ENCODE measurements at places on chromosomes 6 and 20.

DNA sequence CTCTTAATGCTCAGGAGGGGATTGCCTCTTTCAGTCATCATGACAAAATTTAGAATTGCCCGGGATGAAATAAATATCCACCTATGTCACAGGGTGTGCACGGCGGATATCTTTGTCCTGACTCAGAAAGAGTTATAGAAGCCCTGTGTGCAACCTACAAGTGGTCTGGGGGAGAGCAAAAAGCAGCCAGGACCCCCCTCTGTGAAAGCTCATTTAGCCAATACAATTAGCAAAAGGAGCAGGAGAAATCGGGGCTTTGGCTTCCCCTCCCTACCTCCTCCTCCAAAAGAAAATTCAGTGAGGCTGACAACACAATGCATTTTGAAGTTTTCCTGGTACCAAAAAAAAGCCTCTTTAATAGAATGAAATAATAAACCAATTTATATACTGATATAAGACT, 21.8 kb downstream of the FOXA2 start:
- no peak for DNase-seq

- DNase-seq, result no peak
These were observed 17.9 kb upstream of the MOCS1 start for GRCh38 chr6:39952167-39952566.

DNA sequence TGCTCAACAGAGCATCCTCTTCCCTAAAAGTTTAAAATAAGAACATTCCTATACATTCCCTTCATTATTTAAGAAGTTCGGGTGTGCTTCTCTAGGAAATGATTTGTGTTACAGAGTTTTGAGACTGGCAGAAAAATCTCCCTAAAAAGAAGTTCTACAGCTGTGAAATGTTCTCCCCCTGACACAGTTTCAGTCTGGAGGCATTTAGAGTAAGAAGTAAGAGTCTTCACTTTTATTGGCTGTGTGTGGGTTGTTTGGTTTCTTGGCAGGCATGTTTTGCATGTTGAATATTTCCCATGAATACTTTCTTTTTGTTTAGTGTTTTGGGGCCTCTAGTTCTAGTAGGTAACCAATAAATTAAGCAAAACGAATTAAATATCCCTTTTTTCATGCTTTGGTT, 195.9 kb downstream of the TENT5A start:
- DNase-seq, result no peak

- no peak for DNase-seq
These were observed 75.9 kb upstream of the EYA4 start for GRCh38 chr6:133165235-133165634.

GRCh38 chr6:157613011-157613522, 210.0 kb upstream of the SNX9 start:
- DNase-seq, result peak; percentile 92

DNA sequence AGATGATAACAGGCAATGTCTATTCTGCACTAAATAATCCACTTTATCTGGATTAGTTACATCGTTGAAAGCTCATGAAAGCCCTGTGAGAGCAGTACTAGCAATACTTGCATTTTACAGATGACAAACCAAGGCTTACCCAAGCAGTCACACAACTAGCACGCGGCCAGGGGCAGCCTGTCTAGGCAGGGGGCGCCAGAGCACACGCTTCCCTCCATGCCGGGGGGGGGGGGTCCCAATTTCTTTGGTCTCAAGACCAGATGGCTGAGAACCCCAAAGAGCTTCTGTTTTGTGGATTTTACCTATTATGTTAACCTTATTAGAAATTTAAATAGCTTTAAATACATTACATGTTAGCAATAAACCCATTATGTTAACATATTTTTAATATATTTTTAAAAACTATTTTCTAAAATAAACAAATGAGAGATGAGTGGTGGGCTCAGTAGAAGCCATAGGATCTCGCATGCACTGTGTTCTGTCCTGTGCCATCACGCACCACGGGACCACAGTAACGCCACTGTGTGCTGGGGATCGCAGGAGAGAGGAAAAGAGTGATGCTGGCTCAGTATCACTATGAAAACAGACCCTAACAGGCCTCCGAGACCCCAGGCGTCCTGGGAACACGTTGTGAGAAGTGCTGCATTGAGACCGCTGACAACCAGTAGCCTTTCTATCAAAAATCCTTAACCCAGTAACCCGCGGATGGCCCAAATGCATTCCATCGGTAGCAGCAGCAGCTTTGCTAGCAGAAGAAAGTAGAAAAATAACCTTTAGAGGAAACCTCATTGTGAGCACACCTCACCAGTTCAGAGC, 5.3 kb upstream of the PRR18 start:
- DNase-seq, result peak; percentile 55

- DNase-seq, result peak; percentile 80
These were observed 308.9 kb upstream of the JAG1 start for GRCh38 chr20:10982692-10983091.

- peak; percentile 97 for DNase-seq
These were observed 59.9 kb downstream of the KAT14 start for GRCh38 chr20:18197382-18198070.

- no peak for DNase-seq
These were observed 465.0 kb upstream of the HSF2 start for GRCh38 chr6:121934451-121934850.

GRCh38 chr20:36447101-36447500, 94.2 kb upstream of the MYL9 start:
- DNase-seq, result peak; percentile 88

DNA sequence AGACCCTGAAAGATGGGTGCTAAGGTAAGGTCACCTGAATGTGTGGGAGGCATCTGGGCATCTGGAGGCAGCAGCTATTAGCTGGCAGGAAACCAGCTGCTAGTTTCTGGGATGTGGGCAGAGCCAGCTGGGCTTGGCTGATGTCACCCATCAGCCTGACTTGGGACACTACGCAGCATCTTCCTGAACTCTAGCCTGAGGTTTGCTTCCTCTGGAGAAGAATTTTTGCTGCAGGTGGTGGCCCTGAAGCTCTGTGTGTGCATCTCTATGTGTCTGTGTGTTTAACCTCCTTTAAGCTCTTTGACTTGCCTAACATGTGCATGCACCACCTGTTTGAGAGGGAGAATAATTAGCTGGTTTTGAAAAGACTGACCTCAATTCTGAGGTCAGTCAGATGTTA, 465.1 kb upstream of the CHD6 start:
- DNase-seq, result no peak

GRCh38 chr6:90062051-90062450, 167.8 kb downstream of the GJA10 start:
- peak; percentile 41 for DNase-seq

- peak; percentile 24 for DNase-seq
These were observed 12.3 kb upstream of the CTNNBL1 start for GRCh38 chr20:37681384-37682112.

- DNase-seq, result peak; percentile 80
These were observed 11.0 kb downstream of the POU3F2 start for GRCh38 chr6:98845211-98846020.

GRCh38 chr6:32945108-32945760, 4.4 kb upstream of the HLA-DMB start:
- no peak for DNase-seq

DNA sequence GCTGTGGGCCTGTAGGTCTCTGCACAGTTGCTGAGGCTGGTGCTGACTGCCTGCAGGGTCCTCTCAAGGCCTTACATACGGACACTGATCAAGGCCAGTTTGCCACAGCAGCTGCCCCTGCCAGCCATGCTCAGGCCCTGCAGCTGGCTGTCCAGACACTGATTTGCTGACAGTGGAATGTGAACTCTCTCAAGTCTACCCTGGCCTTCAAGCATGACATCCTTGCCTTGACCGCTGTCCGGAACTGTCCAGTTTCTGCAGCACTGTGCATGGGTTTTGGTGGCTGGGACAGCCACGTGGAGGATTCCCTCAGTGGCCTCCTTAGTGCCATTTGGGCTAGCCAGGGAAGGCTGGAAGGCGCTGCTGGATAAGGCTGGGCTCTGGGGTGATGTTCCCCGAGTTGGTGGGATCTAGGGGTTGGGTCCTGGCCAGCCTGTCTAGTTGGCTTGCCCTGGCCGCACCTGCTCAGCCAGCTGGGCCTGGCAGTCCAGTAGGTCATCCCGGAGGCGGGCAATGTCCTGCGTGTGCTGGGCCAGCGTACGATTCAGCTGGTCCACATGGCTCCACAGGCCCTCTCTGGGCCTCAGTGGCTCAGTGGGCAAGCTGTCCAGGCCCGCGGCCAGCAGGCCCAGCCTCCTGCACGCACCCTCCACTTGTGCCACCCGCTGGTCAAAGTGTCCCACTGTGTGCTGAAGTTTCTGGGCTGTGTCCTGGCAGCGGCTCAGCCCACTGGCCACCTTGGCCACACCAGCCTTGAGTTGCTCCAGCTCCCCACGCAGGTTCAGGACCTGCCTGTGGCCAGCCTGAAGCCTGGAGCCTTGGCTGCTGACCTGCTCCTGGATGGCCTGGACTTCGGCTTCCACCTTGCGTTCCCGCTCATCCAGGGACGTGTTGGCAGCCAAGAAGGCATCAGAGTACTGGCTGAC, 5.5 kb downstream of the EMILIN3 start:
- DNase-seq, result no peak

GRCh38 chr20:1322511-1323245, 6.3 kb downstream of the SDCBP2 start:
- peak; percentile 94 for DNase-seq

DNA sequence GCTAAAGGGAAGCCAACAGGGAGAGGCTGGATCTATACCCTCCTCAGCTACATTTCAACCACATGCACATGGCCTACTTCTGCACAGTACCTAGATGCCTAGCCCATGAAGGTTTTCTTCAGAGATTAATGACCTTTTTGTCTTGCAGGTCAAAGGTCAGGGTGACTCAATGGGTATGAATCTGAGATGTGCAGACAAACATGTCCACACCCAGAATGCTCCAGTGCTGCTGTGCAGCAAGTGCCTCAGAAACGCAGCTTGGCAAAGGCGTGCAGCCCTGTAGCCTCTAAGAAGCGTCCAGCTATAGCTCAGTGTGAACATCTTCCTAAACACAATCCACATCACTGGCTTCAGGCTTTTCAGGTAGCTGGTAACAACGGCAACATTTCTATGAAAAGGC, 24.4 kb downstream of the MAP1LC3A start:
- DNase-seq, result peak; percentile 19

GRCh38 chr20:50286609-50287008, 96.0 kb downstream of the CEBPB start:
- DNase-seq, result peak; percentile 58

DNA sequence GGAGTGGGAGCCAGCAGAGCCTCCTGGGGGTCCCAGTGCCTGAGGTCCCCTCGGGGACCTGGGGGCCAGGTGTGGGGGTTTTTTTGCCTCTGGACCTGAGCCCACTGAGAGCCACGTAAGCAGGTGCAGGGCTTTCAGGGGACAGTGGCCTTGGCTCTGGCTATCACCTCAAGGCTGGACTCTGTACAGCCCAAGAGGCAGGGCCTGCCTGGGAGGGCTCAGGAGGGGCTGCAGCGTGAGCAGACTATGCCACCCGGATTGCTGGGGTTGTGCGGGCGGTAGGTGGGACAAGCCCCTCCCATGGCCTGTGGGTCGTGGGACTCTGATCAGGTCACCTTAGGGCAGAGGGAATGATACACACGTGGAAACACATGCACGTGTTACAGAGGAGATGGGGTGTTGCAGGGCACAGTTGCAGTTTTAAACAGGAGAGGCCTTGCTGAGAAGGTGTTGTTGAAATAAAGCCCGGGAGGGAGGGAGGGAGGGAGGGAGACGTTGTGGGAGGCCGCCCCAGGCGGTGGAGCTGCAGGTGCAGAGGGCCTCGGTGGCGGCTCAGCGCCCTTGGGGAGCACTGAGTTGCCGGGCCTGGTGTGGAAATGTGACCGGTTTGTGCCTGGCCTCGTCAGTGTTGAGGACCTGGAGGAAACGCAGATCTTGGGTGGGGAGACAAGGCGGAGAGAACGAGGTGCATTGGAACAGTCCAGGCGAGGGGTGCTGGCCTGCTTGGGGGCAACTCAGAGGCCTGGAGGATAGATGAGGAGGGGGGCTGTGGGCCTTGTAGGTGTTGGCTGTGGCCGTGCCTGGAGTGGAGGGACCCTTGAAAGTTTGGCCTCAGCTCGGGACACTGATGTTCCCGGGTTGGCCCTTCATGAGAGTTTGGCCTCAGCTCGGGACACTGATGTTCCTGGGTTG, 2.3 kb downstream of the TCEA2 start:
- no peak for DNase-seq

GRCh38 chr6:13872681-13873080, 52.1 kb upstream of the RNF182 start:
- no peak for DNase-seq

- DNase-seq, result no peak
These were observed 553.0 kb upstream of the MARCKS start for GRCh38 chr6:113304116-113304515.

DNA sequence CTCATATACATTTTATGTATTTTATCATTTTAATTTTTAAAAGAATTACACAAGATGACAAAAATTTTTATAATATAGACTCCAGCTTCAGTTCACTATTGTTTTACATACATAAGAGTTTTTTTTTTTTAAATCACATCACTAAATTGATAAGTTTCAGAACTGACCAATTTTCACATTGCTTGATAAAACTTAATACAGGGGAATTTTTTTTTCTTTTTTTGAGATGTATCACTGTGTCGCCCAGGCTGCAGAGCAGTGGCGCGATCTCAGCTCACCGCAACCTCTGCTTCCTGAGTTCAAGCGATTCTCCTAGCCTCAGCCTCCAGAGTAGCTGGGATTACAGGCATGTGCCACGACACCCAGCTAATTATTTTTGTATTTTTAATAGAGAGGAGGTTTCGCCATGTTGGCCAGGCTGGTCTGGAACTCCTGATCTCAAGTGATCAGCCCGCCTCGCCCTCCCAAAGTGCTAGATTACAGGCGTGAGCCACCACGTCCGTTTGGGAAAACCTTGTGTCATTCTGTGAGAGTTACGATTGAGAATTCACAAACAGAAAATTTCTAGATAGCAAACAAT, 36.6 kb upstream of the BTN3A2 start:
- peak; percentile 51 for DNase-seq

Measured in epithelial cell of esophagus (primary cell).